Pericardium fibroblast (primary cell): ENCODE measurements at places on chromosomes 6 and 20. TPM values are rescaled to one million over a fixed set of nuclear protein-coding genes. Genes with fewer than 3 reads are reported as not detected.

Gene GTSF1L
- total RNA-seq: not detected in 2 replicates

Gene OR2H2
- total RNA-seq: not detected in 2 replicates

Gene MATN4
- total RNA-seq: 1.6 TPM in 1 of 2 replicates, not detected in the other

Gene CDK5RAP1
- 12.7 and 15.4 TPM in 2 replicates for total RNA-seq

Gene IPCEF1
- 0.58 TPM in 1 of 2 replicates, not detected in the other for total RNA-seq
